ENCODE measurements at places on chromosomes 3 and 15.

GRCh38 chr3:43077261-43077660 is 28.6 kb downstream of the POMGNT2 start:
- no peak for DNase-seq

DNA sequence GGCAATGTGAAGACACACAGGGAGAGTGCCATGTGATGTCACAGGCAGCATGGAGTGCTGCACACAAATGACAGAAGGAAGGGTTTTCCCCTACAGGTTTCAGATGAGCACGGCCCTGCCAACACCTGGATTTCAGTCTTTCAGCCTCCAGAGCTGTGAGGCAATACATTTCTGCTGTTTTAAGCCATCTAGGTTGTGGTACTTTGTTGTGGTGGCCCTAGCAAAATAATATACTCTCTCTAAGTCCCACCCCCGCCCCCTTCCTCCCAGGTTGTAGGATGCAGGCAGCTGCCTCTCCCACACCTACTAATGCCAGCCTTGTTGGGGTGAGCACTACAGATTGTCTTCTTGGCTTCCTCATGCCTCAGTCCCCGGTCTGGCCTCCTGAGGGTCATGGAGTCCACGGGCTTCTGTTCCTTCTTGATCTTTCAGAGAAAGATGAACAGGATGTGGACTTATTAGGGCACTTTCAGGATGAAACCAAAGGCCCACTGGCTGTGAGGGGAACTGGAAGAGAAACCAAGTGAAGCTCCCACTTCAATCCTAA is 180.0 kb downstream of the CD47 start:
- no peak for DNase-seq

GRCh38 chr3:151675858-151676615 is 57.7 kb upstream of the AADACL2 start:
- DNase-seq: no peak

DNA sequence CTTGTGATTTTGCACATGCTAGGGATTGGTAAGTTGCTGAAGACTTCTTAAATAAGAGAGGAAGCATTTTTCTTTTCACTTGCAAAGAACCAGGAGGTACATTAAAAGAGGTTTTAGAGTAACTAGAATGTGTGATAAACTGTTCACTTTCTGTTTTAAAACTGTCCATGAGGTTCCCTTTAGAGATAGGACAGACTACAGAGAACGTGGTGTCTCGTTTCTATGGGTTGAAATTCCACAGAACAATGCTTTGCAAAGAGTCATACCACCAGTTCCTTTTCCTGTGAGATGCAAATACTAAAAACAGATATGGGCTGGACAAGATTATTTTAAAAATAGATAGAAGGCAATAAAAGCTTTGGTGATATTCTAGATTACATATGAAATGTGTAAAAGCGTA is 372.8 kb downstream of the TIGIT start:
- no peak for DNase-seq

GRCh38 chr3:187367561-187368103 is 553 bp upstream of the RTP4 start:
- no peak for DNase-seq

DNA sequence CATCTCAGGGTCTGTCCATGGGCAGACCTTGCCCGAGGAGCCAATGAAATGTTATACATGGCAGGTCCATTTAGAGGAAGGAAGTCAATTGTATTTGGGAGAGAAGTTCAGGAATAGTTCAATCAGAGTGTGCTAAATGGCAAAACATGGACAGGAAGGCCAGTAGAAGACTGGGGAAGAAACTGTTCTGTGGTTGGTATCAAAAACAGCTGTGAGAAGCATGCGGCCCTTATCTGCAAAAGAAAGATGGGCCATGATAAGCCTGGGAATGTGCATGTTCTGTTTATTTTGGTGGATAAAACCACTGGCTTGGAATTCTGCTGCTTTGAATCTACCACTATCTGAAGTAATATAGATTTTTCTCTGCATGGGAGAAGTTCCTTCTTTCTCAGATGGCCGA is 100.4 kb downstream of the MCTP2 start:
- DNase-seq: no peak

GRCh38 chr15:57281321-57281720 is 95.0 kb upstream of the CGNL1 start:
- DNase-seq: no peak
